ENCODE measurements at places on chromosomes 2 and 18. TPM values are rescaled to one million over a fixed set of nuclear protein-coding genes. Genes with fewer than 3 reads are reported as not detected.

GRCh38 chr2:204544961-204545860 lies at the start of gene PARD3B:
Gene PARD3B, plus strand, starts transcription at chr2:204545475. Its CDS starts 525 bp downstream, at chr2:204546000.
- no peaks in the 10 kb centered on the region for H3K4me1 ChIP-seq
- no peak within 1 kb of the TSS for H3K4me3 ChIP-seq
- H3K27me3 ChIP-seq = no peaks in the 10 kb centered on the region
- H3K36me3 ChIP-seq = no peaks in the 10 kb centered on the region
- DNase-seq = no peak
- H3K27ac ChIP-seq = no peak within 1 kb of the TSS

DNA sequence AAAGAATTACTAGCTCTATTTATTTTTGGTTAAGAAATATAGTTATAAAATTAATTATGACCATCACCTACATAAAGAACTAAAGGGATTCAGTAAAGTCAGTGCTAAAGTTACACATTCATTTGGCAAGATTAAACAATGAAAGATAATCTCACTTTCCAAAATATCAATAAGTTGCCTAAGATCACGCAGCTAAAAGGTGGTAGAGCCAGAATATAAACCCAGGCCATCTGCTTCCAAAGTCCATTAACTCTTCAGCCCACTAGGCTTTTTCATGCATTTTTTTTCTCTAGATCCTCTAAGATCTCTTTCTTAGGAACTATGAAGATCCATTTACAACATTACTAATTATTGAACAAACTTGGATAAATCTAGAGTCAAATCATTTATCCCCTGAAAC lies 66.6 kb upstream of the RND3 start:
- no peaks in the 10 kb centered on the region for H3K4me1 ChIP-seq
- no peak for DNase-seq
- no peak overlapping the region for H3K27ac ChIP-seq
- no peaks in the 10 kb centered on the region for H3K36me3 ChIP-seq

DNA sequence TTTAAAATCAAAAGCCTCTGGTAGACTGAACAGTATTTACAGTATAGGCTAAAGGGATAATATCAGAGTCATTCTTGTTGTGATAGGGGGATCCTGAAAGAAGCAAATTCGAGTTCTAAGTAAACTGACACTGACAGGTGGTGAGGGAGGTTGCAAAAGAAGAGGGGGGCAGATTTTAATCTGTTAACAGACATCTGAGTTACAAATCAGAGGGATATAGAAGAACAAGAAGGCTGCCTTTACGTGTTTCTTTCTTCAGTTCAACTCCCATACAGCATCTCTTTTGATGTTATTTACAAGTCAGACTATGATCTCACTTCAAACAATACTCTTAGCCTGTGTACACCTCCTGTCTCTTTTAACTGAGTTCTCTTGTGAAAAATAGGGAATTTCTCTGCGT lies 16.3 kb upstream of the ITGA4 start:
- no peak overlapping the region for H3K4me3 ChIP-seq
- DNase-seq = no peak
- no peaks in the 10 kb centered on the region for H3K36me3 ChIP-seq
- H3K4me1 ChIP-seq = peaks cover 43% of the 10 kb centered on the region

DNA sequence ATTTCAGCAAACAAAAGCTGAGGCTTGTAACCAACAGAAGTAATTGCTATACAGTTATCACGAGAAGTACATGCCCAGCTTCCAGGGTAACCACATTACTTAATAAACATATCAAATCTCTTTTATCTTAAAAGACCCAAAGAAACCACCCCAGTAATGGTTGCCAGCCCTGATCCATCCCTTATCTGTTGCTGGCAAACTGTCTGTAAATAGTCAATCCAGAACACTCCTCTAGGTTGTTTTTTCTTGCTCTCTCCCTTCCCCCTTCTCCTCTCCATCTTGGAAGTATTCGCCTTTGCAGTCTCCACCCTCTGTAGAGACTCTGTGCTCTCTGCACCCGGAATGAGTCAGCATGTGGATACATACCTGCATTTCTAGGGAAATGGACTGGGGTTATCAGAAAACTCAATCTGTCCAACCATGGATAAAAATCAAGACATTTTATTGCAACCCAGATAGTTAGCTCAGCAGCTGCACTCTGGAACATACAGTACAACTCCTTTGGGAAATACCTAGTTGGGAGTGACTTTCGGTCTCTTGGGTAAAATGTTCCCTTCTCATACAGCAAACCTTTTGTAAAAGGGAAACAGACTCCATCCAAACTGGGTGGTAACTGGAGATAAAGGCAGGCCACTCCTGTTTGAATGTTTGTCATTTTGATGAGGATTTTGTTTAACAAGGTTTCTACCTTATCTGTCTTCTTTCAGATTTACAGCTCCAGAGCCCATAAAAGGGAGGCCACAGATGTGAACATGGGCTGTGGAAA lies 123.5 kb upstream of the FOSL2 start:
- H3K4me3 ChIP-seq = no peak overlapping the region
- no peaks in the 10 kb centered on the region for H3K36me3 ChIP-seq
- no peaks in the 10 kb centered on the region for H3K27me3 ChIP-seq
- DNase-seq = no peak
- H3K27ac ChIP-seq = no peak overlapping the region

- H3K36me3 ChIP-seq = no peaks in the 10 kb centered on the region
- H3K4me3 ChIP-seq = no peak overlapping the region
- H3K27ac ChIP-seq = no peak overlapping the region
- no peaks in the 10 kb centered on the region for H3K4me1 ChIP-seq
- no peaks in the 10 kb centered on the region for H3K27me3 ChIP-seq
- no peak for DNase-seq
Observed at GRCh38 chr2:22079583-22079982, 955.8 kb downstream of the TDRD15 start.

DNA sequence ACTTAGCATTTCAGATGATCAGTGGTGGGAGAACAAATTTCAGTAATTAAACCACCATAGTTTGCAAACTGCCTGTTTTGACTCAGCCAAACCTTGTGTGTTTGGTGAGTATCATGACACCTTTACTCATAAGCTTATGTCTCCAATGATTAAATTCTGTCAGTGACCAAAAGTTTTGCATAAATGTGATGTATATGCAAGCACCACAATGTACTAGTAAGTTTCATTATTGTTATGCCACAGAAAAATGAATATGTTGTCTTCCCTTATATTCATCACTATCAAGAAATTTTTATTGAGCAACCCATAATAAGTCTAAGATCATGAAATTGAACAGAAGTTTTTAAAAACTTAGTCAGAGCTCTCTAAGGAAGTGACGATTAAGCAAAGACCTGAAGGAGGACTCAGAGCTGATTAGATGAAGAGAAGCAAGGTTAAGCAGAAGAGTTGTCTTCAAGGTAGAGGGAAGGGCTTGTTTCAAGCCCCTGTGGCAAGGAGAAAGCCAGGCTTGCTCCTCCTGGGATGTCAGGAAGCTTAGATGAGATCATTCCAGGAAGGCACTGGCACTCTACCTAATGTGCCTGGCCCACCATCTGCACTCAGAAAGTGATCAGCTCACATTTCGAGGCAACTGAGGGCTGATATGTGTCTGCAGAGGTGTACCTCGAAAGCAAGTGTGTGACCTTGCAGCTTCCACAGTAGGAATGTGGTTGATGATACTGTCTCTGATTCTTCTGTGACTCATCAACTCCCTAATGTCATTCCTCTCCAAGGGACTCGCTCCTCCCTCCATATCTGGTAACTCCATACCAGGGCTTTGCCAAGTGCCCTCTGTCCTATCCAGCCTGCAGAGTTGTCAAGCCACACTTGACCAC lies 54.7 kb downstream of the KCTD18 start:
- DNase-seq = no peak
- H3K27me3 ChIP-seq = no peaks in the 10 kb centered on the region
- no peak overlapping the region for H3K27ac ChIP-seq

DNA sequence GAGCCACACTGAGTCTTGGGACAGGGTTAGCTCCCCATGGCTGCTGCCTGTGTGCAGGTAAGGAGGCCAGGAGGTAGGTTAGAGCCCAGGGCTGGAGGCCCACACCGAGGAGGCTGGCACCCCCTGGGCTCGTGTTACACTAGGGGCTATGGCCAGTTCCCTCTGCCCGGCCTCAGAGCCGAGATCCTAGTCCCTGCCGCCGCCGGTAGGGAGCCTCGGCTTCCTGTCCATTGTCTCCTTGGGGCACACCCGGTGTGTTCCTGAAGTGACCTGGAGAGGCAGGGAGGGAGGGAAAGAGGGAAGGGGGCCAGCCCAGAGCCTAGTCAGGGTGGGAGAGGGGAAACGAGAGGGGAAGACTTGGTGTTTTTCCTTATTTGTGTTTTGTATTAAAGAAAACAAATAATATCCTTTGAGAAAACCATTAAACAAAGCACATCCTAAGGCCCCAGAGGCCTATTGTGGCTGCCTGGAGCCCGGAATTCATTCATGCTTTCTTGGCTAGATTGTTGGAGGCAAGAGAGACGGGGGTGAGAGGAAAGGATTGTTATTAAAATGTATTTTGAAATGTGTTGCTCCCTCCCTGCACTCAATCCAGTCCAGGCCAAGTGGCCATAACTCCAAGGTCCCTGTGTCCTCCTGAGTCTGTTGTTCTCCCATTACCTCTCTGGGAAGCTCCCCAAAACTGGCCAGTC lies 170.7 kb downstream of the CTIF start:
- no peaks in the 10 kb centered on the region for H3K4me1 ChIP-seq
- no peaks in the 10 kb centered on the region for H3K36me3 ChIP-seq
- no peak overlapping the region for H3K4me3 ChIP-seq
- DNase-seq = no peak
- H3K27me3 ChIP-seq = no peaks in the 10 kb centered on the region
- H3K27ac ChIP-seq = no peak overlapping the region

DNA sequence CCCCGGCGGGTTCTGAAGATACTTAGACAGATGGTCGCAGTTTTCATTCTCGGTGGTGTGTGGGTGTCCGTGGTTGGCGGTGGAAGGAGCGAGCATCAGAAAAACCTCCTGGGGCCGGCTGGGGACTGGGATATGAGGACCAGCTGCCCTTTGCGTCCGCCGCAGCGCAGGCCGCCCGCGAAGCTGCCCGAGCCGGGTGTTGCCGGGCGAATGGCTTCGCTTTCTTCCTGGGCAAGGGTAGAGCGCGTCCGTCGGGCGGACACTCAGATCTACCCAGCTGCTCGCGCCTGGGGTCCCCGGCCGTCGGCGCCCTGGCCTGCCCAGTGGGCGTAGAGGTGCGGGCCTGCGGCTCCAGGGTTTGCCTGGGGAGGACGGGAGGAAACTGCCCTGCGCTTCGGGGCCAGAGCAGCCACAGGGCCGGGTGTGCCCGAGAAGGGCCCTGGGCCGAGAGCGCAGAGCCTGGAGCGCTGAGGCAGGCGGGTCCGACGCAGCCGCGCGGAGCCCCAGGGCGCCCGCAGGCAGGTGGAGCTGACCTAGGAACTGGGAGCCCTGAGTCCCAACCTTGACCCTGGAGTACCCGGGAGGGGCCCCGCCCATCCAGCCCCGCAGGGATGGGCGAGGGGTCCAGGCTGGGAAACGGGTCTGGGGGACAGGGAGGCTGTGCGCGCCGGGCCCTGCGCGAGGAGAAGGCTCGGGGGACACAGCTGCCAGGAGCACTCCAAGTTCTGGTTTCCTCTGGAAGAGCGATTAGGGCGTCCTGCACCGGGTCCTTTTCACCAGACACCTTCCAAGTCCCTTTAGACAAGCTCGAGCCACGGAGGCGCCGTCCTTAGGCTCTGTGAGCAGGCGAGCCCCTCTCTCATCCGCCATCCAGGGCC lies 1.3 kb downstream of the TWIST2 start:
- H3K27me3 ChIP-seq = no peaks in the 10 kb centered on the region
- no peak for DNase-seq
- H3K27ac ChIP-seq = no peak overlapping the region
- H3K4me3 ChIP-seq = no peak overlapping the region
- no peaks in the 10 kb centered on the region for H3K4me1 ChIP-seq

RGPD4 gene
- total RNA-seq = not detected

PPP1R1C gene
- not detected for total RNA-seq

KCNIP3 gene
- total RNA-seq = not detected

NEB gene
- 1.4 TPM for total RNA-seq

CD8B2 gene
- total RNA-seq = not detected

CYRIA gene
- 4.2 TPM for total RNA-seq

SERPINB12 gene
- not detected for total RNA-seq

OXER1 gene
- not detected for total RNA-seq

CXCR2 gene
- not detected for total RNA-seq

DSEL gene
- not detected for total RNA-seq

SMC6 gene
- total RNA-seq = 44.2 TPM

C18orf63 gene
- not detected for total RNA-seq

Data from Karpas-422 (cell line).